RKO (cell line): ENCODE measurements at places on chromosomes 12 and 14.
A peak's percentile ranks its signal among the peaks of the same experiment; 100 is the strongest.

DNA sequence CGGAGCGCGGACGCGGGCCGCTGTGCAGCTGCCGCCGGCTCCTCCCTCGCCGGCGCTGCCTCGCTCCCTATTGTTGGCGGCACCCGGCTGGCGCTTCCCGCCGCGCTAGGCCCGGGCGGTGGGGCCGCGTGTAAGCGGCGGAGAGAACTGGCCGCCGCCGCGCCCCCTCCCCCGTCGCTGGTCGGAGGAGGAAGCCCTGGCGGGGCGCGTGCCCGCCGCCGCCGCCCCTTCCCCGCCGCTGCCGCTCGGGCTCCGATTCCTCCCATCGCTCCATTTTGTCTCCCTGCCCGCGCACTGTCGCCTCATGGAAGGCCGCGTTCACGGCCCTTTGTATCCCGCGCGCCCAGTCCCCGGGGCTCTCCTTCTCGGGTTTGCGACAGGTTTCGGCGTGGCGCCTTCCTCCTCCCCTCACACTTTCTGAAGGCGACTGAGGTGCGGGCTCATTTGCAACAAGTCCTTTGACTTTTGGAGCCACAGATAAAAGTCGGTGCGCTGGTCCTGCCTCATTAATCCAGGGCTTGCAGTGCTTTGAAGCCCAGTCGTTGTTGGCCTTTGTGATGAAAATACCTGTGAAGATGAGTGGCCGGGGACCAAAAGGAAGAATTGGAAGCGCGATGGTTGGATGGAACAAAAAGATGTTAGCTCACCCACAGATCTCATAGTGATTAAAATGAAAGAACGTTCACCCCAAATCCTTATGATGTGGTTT is 707 bp downstream of the CPSF6 start:
- DNase-seq, result peak; percentile 45

- DNase-seq, result no peak
Observed at GRCh38 chr12:202081-202731, 11.8 kb downstream of the SLC6A12 start.

DNA sequence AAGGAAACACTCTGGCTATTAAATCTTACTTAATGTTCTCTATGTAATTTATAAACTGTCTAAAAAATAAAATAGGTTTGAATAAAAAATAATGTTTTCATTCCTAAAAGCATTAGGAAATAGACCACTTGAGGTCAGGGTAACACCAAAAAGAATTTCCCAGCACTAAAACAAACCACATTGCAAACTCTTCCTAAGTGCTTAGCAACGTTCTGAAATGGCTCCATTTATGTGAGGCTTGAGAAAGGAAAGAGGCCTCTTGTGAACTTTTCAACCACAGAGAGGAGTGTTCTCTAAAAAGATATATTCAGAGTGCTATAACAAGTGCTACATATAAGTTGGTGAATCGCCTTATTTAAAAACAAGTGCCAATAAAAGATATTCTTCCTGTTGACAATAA is 42.7 kb downstream of the ALX1 start:
- no peak for DNase-seq

DNA sequence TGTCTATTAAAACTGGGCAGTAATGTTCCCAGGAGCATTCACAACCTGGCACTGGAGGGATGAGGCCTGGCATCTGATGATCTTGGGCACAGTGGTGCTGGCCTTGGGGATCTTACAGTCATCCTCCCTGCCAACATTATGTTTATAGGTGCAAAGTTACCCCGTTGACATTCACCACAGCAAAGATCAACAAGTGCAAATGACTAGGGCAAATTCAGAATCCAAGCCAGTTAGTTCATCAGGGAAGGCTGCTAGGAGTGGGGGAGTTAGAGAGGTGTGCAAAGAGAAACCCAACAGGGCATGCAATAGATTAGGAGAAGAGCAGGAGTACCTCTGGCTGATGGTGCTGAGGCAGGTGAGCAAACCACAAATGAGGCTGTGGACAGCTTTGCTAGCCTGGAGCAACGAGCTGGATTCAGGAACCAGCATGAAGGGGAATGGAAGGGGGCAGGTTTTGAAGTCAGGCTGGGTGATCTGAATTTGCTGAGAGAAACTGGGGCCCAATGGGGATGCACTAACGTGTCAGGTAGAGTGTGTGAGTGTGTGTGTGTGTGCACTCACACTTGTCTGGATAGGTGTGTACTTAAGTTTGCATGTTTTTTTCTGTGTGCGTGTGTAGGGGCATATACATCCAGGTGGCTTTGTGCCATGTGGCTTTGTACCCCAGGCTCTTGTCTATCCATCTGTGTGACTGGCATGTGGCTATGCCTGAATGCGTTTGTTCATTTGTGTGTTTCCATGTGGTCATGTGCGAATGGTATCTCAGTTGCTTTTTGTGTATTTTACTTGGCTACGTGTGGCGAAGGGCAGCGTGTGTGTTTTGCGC is 1.6 kb downstream of the CISTR start:
- DNase-seq, result no peak

DNA sequence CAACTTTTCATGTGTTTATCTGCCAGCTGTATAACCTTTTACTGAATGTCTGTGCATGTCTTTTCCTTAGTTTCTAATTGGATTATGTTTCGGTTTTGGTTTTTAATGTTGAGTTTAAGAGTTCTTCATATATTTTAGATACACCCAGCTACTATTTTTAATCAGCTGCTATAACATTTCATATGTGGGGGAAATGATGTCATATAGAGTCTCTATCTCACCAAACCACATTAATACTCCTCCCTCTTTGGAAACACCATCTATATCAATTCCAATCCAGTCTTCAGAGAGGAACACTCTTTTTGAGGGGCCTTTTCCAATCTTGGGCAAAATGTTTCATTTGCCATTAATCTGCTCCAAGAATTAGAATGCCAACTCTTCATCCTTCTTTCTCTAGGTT is 28.5 kb upstream of the GCH1 start:
- DNase-seq, result no peak

- no peak for DNase-seq
Observed at GRCh38 chr12:49864798-49865090, 21.8 kb upstream of the BCDIN3D start.
